ENCODE measurements at places on chromosomes 12 and 14.

DNA sequence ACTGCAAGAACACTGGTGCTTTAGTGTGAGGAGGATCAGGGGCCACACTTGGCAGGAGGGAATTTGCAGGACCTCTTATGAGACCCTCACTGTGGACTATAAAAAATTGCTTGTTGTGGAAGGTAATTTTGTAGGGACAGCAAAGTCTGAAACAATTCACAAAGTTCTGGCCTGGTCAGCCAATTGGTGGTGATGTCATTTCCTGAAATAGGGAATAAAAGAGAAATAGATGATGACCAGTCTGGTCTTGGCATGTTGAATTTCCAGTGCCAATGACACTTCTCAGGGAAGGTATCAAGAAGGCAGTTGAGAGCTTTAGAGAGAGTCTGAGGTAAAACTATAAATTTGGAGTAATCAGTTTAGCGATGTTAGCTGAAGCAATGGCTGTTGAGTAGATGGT lies 129.3 kb upstream of the LMNTD1 start:
- DNase-seq: no peak

DNA sequence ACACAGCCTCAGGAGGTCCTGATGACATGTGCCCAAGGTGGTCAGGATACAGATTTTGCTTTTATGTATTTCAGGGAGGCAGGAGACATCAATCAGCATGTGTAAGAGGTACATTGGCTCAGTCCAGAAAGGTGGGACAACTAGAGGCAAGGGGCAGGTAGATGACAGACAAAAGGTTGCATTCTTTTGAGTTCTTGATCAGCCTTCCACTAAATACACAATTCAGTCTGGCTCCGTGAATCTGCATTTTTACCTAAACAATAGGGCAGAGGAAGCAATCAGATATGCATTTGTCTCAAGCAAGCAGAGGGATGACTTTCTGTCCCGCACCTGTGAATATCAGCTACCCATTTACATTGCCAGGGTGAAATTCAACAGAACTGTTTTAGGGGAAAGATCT lies 178.6 kb downstream of the KSR2 start:
- DNase-seq: no peak

DNA sequence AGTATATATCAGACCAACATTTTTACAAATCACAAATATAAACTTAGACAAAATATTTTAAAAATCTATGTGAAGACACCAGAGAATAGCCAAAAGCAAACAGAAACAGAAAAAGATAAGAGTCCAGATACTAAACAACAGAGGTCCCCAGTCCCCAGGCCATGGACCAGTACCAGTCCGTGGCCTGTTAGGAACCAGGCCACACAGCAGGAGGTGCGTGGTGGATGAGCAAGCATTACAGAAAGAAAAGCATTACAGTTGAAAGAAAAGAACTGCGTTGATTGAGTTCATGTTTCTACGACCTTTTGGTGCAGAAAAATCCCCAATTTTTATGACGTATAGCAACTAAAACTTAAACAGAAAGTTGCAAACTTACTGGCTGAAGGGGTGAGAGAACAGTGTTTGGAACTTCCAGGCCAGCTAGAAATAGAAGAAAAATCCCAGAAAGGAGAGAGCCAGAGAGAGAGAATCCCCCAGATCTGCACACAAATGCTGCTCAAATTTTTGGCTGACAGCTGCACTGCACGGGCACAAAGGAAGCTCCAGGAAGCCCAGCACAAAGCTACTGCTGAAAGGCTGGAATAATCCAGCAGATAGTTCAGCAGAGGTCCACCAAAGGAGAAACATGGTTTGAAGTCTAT lies 159.6 kb upstream of the C14orf180 start:
- no peak for DNase-seq

DNA sequence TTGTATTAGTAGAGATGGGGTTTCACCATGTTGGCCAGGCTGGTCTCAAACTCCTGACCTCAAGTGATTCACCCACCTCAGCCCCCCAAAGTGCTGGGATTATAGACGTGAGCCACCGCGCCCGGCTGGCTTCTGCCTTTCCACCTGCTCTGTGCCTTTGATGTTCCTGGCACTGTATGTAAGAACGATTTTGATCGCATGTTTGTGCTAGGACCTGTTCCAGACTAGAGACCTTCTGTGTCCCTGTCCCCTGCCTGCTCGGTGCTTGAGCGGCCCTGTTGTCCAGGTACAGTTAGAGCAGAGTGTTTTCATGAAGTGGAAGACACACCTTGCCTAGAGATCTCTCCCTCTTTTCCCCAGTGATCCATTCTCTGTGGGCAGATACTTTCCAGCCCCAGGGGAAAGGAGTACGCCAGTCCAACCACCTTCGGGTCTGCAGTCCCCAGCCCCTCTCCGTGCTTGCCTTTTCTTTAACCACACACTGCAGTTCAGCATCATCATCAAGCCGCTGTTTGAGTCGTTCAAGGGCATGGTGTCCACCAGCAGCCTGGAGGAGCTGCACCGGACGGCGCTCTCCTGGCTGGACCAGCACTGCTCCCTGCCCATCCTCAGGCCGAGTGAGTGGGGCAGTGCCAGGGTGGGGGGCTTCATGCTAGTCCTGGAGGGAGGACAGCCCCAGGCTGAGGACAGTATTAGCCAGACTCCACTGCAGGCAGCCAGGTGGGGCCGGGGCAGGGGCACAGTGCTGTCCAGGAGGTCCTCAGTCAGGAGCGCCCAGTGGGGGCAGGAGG lies 33.4 kb downstream of the IL31 start:
- DNase-seq: no peak

- no peak for DNase-seq
These were observed 113.5 kb upstream of the VRK1 start for GRCh38 chr14:96683562-96684289.

GRCh38 chr12:103824845-103825244 lies 16.2 kb downstream of the NT5DC3 start:
- DNase-seq: no peak

GRCh38 chr12:130977743-130978095 lies 24.0 kb downstream of the ADGRD1 start:
- DNase-seq: no peak

GRCh38 chr12:75571656-75572205 lies 60.3 kb upstream of the KRR1 start:
- no peak for DNase-seq

DNA sequence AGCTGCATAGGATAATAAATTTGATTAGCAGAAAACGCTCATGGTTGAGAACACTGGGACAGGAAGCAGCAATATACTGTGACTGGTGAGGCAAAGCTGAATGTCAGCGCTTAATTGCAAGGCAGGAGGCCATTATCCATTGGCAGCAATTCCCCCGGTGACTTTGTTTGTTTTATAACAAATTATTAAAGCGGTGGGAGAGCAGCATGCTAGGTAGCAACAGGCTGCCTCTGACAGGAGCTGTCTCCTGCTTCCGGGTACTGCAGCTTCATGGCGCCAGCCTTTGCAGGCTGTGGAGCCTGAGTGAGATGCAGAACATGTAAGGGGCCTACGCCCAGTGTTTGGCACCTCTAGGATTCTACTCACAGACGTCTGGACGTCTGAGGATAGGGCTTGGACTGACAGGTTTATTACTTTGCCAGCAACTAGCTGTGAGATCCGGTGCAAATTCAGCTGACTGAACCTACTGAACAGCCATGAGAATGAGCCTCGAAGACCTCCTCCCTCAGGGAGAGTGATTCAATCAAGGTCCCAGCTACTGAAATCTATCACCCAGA lies 82.1 kb upstream of the SSTR1 start:
- no peak for DNase-seq

Data from fibroblast of skin of right biceps (primary cell).